ENCODE measurements at places on chromosomes 1 and 21.
A peak's percentile ranks its signal among the peaks of the same experiment; 100 is the strongest.

GRCh38 chr21:43292866-43293142 lies 124.0 kb downstream of the CRYAA start:
- DNase-seq, result no peak

DNA sequence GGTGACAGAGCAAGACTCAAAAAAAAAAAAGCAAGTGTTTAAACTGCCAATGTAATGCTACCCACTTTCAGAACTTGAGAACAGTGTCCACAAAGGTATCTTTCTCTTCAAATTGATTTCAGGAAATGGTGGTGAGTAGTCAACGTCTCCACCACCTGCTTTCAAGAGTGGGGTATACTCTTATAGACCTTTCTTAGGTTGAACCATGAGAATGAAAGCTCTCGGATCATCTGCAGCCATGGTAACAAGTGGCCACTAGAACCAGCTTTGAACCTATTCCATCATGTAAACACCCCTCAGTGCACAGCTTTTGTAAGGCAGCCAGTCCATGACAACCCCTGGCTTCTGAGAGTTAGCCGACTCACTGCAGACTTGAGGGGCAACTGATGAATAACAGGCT lies 107.4 kb downstream of the NTPCR start:
- no peak for DNase-seq

- DNase-seq, result peak; percentile 36
Observed at GRCh38 chr21:45534636-45535331, 7.5 kb downstream of the SLC19A1 start.

DNA sequence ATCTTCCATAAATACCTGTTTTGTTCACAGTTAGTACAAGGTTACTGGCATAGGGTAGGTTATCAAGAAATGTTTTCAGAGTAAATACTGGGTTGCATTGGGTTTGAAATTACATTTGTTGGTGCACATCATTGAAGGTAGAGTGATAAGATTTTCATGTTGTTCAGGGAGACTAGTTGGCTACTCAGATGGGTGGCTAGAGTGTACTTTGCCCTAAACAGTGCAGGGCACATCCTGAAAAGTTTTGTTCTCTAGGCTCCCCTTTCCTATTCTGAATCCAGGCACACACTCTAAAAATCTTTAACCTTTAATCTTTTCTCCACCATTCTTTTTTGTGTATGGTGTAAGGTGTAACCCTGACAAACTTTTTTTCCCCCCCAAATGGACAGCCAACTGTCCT lies 18.0 kb downstream of the POU2F1 start:
- no peak for DNase-seq

- DNase-seq, result peak; percentile 21
Observed at GRCh38 chr1:21251773-21252471, 38.3 kb downstream of the ECE1 start.

- peak; percentile 77 for DNase-seq
Observed at GRCh38 chr1:18997508-18997907, 41.0 kb upstream of the IFFO2 start.

DNA sequence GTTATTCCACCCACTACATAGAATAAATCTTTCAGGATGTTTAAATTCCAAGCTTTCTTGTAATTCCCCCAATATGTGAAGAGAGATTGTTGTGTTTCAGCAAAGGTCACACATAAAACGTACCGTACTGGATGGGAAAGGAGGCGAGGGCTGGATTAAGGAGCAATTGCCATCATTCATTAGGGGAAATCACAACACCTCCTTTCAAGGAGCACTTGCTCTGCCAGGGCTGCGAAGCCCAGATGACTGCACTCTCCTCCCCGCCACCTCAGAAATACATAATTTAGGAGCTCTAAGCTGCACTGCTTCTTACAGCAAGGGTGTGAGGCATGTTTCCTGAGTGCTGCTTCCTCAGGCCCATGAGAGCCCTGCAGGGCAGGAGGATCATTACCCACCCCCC lies 29.6 kb downstream of the MATN1 start:
- no peak for DNase-seq

DNA sequence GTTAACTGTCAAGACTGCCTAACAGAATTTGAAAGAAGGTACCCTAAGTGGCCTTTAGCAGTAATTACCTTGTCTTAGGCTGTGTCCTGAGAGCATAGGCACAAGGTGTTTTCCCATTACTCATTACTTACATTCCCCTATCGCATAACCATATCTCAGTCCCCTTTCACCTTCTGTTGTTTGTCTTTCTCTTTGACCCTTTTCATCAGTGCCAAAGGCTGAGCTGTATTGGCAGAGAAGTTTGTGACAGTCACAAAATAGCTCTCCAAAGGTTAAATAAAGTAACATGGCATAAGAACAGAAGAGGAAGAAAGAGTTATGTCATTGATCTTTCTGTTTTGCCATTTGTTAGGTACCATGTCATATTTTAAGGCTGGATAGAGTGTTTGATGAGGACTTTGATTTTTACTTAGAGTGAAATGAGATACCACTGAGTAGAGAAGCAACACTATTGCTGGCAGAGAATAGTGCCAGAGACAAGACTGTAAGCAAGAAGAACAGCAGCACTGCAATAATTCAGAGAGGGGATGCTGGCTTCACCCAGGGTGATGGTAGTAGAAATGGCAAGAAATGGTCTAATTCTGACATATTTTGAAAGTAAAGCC lies 497.8 kb downstream of the TTLL7 start:
- no peak for DNase-seq

- no peak for DNase-seq
Observed at GRCh38 chr1:239587066-239587465, 200.7 kb downstream of the CHRM3 start.

DNA sequence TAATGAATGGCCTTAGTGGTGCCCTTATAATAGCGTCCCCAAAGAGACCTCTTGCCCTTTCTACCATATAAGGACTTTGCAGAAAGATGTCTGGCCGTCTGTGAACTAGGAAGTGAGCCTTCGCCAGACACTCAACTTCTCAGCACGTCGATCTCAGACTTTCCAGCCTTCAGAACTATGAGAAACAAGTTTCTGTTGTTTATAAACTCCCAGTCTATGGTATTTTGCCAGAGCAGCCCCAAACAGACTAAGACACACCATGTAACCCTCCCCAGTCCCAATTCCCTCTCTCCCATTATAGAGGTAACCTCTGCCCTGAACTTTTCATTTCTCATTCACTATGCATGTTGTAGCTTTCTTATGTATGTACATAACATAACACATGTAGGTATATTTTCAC lies 55.7 kb downstream of the NID1 start:
- DNase-seq, result no peak

GRCh38 chr21:38121888-38122720 lies 134.7 kb upstream of the KCNJ15 start:
- no peak for DNase-seq

- DNase-seq, result no peak
Observed at GRCh38 chr1:41537788-41538351, 53.4 kb upstream of the EDN2 start.
